Upper lobe of left lung (tissue), 6 donors: ENCODE measurements at places on chromosomes 12 and 14.

GRCh38 chr12:121467638-121468498, 68.0 kb downstream of the RNF34 start:
- DNase-seq = no peak

- no peak for DNase-seq
Observed at GRCh38 chr12:120453977-120454376, 7.7 kb downstream of the GATC start.

DNA sequence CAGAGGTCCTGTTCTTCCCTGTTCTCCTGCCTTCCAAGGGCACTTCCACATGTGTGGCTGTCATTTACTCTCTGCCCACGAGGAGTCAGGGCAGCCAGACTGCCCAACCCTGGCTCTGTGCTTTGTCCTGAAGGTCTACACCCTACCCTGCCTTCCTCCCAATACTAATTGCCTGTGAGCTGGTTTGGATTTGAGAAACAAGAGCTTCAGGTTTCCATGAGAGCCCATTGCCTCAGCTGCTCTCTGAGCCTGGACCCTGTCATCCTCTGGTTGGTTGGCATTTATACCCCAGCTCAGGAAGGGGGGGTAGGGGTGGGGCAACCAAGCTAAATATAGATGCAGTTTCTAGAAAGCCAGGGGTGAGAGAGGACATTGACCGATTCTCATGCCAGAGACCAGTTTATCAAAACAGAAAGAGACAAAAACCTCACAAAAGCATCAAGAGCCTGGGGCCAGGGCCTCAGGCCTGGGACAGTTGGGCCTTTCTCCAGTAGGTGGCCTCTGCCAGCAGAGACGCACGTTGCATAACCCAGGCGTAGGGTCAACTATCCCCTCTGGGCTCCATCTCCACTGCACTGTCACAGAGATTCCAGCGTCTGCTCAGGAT, 34.5 kb downstream of the VDR start:
- DNase-seq = peak; percentile 50

DNA sequence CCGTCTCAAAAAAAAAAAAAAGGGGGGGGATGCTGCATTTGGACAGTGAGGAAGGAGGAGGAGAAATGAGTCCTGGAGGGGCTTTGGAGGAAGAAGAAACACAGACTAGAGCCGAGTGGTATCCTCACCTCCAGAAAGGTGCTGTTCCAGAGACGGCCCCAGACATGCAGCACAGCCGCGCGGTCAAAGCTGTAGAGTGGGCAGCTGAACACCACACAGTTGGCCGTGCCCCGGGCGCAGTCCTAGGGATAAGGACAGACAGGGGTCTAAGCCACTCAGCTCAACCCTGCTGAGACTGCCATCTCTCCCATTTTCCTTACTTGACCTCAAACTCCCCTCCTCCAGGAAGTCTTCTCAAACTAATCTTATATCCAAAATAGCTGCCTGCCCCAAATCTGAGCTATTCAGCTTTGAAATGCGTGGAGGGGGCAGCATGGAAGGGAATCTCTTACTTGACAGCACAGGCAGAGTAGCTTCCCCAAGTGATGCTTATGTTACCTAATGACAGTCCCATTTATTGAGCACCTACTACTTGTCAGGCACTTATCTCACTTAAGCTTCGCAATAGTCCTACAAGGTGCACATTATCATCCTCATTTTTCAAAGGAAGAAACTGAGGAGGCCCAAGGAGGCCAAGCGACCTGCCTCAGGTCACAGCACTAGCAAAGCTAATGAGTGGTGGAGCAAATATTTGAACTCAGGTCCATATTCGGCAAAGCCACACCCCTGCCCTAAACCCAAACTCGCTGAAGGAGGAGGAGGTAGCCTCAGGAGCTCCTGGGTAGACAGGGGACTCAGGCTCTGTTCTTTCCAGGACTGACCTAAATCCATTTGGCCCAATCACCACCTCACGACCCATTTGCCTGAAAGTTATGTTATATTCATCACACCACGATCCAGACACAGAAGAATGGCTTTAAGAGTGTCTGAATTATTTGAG, 18.7 kb downstream of the ITGA7 start:
- DNase-seq = no peak

GRCh38 chr12:89513544-89513943, 11.1 kb downstream of the GALNT4 start:
- DNase-seq = no peak

DNA sequence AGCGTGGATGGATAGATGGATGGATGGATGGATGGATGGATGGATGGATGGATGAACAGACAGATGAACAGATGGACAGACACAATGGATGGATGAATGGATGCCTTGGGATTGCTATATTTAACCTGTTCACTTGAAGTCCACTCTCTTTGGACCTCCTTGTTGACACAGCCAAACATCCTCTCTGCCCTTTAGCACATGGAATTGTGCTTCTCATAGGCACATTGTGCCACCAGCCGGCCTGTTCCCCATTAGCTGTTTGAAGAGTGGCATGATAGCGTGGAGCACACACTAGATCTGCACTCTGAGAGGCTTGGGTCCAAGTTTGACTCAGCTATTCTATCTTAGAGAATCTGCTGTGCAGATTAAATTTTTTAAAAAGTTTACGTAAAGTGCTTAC, 56.9 kb upstream of the GSC start:
- DNase-seq = no peak

- DNase-seq = no peak
Observed at GRCh38 chr12:116929885-116930284, 19.1 kb downstream of the FBXW8 start.

GRCh38 chr12:111706145-111706544, 20.3 kb downstream of the ACAD10 start:
- DNase-seq = no peak

- DNase-seq = no peak
Observed at GRCh38 chr12:88354691-88355090, 212.6 kb downstream of the TMTC3 start.

DNA sequence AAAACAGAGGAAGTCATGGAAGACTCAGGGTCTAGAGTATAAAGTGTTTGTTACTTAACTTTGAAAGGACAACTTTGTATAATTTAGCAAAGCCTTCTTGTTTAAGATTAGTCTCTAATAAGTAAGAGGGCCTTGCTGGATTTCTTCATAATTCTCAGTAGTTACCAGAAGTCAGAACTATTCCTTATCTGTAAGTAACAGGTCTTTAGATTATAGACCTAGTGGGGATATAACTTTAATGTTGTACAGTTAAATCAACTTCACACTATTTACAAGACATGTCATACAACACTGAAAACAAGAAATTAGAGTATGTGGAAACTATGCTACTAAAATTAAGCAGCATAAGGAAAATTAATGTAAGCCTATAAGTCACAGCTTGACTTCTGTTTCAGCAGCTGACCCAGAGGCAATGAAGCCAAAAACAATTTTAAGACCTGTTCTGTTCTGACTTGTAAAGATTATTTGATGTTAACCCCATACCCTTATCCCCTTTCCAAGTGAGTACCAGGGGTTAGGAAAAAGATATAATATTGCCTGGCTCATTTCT, 398.3 kb downstream of the RAD51B start:
- DNase-seq = no peak

DNA sequence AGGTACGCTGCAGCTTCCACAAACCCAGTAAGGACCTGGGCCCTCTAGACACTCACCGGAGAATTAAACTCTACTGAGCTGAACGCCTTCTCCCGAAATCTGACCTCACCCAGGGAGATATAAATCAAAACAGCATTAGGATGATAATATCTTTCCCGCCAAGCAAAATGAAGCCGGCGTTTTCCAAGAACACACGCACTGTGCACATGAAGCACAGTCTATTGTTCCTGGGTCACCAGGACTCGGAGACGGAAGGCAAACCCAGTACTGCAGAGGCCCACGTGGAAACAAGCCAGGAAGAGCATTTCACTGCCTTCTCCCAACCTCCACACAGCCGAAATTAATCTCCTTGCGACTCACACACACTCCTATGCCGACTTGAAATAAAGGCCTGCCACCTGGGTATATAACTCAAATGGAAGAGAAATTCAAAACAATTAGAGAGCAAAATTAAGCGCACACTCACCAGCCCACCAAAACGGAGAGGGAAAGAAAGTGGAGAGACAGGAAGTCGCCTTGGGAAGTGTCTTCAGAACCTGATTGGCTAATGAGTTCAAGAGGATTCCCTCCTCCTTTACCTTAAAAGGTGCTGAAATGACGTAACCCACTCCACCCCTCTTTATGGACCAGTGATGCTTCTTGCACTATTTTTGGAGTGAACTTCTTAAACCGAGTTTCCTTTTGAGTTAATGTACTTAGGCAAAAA, at the start of gene CCNB1IP1:
CCNB1IP1 (minus strand) TSS at position 492 of the 706 bp plus-strand sequence. CDS start 16,756 bp downstream, outside the sequence.
- DNase-seq = peak; percentile 69

- DNase-seq = no peak
Observed at GRCh38 chr12:121461048-121461447, 61.1 kb downstream of the RNF34 start.

DNA sequence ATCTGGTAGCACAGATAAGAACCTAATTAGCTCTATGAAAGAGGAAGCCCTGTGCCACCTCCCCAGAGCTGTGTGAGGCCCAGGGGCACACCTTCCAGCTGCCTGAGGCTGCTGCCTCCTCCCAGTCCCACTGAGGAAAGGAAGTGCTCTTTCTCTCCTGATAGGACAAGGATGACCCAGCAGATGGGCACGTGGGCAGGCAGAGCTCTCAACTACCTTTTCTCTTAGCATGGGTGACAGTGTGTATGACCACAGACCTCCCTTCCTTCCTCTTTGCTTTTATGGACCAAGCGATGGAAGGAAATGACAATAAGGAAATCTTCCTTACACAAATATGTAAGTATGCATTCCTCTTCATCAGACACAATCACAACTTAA, 127.6 kb upstream of the AMIGO2 start:
- peak; percentile 72 for DNase-seq

GRCh38 chr12:3998397-3998796, 125.2 kb upstream of the PARP11 start:
- no peak for DNase-seq

GRCh38 chr14:27938392-27938791, 828.2 kb upstream of the FOXG1 start:
- no peak for DNase-seq

DNA sequence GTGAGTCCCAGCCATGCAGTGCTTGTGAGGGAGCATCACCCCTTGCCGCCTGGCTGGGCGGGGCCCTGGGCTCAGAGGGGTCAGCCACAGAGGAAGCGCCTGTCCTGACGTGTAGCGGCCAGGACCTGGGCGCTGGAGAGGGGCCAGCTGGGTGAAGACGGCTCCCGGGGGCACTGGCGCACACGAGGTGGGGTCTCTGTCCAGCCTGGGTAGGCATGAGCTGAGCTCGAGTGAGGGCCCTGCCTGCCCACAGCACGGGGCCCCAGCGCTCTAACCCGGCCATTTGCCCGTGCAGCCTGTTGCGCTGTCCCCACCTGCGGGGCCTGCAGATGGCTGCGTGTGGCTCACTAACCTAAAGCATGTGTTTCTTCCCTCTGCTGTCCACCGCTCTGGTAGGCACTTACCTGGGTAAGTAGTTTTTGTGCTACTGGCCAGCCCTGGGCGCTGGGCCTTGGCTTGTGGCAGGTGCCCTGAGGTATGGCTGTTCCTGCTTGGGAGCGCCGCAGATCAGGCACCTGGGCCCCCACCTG, 6.6 kb upstream of the CRIP2 start:
- DNase-seq = no peak

- no peak for DNase-seq
Observed at GRCh38 chr12:27434673-27435565, 11.6 kb upstream of the SMCO2 start.
